NCI-H187 treated with DMSO at 0.1 percent for 48 hours (cell line): ENCODE measurements at places on chromosomes 3 and 15.

DNA sequence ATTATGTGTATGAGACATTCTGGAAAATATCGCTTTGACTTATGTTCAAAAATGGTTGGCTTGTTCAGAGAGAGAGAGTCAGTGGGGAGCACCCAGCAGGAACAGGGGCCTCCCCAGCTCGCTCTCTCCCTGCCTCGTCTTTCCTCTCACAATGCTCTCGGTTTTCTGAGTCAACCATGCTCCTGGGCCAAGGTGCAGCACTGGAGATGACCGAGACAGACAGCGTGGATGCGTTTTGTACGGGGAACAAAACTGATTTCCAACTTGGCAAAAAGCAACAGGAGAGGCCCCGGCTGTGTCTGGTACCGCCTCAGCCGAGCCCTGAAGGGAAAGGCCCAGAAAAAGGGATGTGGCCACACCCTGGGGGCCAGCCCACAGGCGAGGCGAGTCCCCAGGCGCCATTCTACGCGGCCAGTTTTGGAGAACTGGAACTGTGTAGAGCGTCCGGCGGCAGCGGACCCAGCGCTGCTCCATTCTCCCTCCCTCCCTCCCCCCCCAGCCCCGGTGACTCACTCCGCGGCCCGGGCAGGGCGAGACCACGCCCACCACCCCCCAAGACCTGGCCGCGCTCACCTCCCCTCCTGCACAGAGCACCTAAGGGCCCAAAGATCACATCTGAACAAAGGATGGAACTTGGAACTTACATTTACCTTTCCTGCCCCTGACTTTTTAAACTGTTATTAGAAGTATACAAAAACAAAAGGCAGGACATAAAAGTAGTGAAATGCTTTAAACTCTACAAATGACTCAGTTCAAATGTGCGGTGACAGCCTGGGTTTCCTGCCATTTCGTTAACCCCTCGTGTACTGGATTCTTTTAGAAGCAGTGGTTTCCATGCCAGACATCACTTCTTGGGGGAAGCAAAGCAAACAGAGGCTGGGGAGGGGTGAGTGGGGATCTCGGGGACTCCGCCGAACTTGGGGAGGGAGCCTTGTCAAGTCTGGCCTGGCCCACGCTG is 12.7 kb downstream of the ATP10A start:
- no peak for DNase-seq

GRCh38 chr3:73255609-73256029 is 194.2 kb downstream of the EBLN2 start:
- peak; percentile 76 for DNase-seq

GRCh38 chr3:112508860-112509259 is 9.6 kb upstream of the BTLA start:
- DNase-seq, result no peak

- no peak for DNase-seq
These were observed 1.4 kb downstream of the SLC41A3 start for GRCh38 chr3:126082362-126083137.

GRCh38 chr15:90915808-90916440 is 12.8 kb downstream of the MAN2A2 start:
- no peak for DNase-seq

GRCh38 chr3:152609891-152610290 is 225.0 kb upstream of the P2RY1 start:
- no peak for DNase-seq

DNA sequence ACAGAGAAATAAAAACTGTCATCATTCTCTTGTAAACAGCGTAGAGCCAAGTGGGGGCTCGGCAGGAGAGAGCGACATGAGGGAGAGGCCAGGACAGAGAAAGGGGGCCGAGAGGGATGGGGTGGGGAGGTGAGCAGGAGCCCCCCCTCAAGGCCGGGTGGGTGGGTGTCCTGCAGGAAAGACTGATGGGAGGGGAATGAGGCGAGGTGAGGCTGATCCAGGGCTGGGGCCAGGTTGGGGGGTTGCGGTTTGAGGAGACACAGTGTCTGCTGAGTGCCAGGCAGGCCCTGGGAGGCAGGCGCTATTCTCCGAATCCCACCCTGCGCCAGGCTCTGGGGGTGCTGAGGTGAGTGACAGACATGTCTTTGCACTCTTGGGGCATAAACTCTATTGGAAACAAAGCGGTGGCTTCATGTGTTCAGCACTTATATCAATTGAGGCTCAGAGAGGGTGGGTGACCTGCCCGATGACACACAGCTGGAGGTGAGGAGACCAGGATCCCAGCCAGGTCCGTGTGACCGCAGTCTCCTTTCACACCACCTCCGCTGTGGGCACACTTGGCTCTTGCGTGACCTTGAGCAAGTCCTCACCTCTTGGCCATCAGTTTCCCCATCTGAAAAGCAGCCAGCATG is 19.6 kb upstream of the CSPG4 start:
- DNase-seq, result no peak

GRCh38 chr3:100023150-100023549 is 91.2 kb downstream of the FILIP1L start:
- DNase-seq, result no peak

- DNase-seq, result no peak
These were observed 352.6 kb upstream of the NDN start for GRCh38 chr15:24039683-24040082.

GRCh38 chr3:170117134-170117533 is 64.4 kb downstream of the PHC3 start:
- DNase-seq, result no peak

GRCh38 chr3:25461946-25462345 is 33.9 kb downstream of the RARB start:
- DNase-seq, result no peak

- no peak for DNase-seq
These were observed 31.7 kb upstream of the SYNM start for GRCh38 chr15:99073008-99073717.

DNA sequence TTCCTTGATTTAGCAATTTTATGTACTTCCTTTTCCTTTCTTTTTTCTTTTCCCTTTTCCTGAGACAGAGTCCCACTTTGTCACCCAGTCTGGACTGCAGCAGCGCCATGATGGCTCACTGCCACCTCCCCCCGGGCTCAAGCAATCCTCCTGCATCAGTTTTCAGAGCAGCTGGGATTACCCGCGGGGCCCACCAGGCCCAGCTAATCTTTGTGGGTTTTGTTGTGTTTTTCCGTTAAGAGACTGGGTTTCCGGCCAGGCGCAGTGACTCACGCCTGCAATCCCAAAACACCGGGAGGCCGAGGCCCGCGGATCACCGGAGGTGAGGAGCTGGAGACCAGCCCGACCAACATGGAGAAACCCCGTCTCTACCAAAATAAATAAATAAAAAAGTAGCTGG is 17.7 kb downstream of the GOLGA8S start:
- no peak for DNase-seq

GRCh38 chr15:71329041-71329440 is 213.8 kb downstream of the THSD4 start:
- no peak for DNase-seq

DNA sequence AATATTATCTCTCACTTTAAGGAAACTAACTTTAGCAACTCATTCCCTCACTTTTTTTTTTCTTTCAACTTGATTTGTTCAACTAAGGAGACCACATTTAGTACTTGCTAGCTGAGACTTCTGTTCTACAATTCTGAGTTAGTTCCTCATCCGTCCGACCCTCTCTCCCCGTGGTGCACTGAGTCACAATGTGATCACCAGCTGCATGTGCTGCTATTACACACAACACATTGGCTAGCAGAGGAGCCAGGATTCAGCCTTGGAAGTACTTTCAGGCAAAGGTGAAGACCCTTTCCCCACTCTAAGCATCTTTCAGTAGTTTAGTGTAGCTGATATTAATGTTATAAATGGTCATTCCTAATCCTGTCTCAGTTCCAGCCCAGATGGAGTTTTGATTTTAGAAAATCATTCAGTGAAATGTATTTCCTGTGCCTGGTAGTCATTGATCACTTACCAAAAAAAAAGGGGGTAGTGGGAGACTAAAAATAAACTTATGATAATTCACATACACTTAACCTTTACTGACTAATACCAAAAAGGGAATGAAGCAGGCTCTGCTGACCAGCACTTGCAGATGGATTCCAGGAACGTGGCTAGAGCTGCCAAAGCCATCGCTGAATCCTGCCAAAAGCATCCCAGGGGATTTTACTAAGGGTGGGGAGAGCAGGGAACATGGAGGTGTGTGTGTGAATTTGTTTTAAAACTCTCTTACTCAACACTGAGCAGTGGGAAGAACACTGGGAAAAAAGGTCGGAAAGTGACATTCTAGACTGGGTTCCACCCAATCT is 424.8 kb downstream of the LPP start:
- DNase-seq, result no peak

- no peak for DNase-seq
These were observed 736.8 kb downstream of the DIPK2A start for GRCh38 chr3:144708437-144708836.

DNA sequence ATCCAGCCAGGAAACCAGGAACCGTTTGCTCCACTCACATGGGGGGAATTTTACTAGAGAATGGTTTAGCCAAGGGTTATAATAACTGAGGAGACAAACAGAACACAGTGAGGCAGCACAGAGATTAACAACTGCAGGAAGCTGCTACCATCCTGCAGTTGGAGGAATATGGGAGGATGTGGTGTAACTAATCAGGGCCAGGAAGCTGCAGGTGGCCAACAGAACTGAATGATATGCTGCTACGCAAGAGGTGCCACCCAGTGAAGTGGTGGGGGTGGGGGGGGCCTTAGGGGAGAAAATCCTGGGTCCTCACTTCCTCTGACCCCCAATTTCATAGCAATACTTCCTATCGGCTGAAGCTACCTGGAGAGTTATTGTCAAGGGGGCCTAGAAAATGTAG is 306.4 kb upstream of the STT3B start:
- no peak for DNase-seq

GRCh38 chr15:68433551-68433950 is 1.6 kb upstream of the ITGA11 start:
- DNase-seq, result no peak

DNA sequence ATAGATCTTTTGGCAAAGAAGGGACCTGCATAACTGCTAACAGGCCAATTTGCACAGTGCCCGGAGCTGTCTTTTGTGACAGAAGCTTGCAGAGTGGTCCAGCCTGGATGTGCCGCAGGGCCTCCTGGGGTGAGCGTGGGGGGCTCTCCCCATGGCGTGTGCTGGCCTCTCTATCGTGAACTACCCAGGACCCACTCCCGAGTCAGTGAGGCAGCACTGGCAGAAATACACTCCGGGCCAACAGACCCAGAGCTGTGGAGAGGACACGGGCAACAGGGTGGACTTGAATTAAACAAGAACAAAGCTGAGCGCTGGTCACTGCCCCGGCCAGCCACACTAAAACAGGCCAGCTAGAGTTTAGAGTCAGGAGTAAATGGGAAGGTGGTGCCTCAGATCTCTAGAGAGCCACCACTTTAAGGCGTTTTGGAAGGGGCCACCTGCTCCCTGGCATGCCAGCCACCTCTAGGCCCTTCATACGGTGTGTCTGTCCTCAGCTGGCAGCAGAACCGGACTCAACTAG is 152.1 kb downstream of the KLF13 start:
- no peak for DNase-seq

DNA sequence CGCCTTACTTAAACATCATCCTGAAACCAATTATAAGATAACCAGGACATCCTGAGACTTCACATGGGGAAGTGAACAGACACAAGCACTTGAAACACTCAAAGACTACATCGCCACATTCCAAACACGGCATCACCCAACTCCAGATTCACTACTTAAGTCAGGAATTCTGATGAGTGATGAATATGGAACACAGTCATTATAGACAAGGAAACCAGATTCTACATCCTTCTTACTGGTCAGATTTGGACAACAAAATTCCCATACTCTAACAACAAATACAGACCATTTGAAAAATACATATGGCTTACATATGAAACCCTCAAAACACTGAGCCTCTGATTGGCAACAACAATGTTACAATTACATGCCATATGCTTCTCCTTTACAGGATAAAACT is 13.1 kb upstream of the RBSN start:
- no peak for DNase-seq

- no peak for DNase-seq
These were observed 30.7 kb upstream of the TNIK start for GRCh38 chr3:171490901-171491300.

GRCh38 chr3:156768390-156768789 is 57.8 kb upstream of the LEKR1 start:
- no peak for DNase-seq

- DNase-seq, result no peak
These were observed 346.2 kb upstream of the ZNF717 start for GRCh38 chr3:76131396-76132153.

DNA sequence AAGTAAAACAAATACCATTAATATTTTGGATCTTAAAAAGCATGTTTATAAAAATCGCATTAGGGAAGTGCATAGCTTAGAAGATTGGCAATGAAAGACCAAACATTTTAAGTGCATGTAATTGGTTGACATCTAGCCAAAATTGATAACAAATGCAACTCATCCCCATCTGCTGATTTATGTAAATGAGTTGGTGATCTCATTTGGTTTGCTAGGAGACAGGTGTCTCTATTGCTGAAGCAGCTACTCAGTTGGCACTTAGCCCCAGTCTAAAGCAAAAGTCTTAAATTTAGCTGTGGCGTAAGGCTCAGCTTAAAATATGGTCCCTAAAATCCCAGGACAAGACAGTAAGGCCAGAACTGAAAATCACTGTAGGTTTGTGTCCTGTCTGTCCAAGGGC is 113.5 kb upstream of the CHL1 start:
- no peak for DNase-seq

DNA sequence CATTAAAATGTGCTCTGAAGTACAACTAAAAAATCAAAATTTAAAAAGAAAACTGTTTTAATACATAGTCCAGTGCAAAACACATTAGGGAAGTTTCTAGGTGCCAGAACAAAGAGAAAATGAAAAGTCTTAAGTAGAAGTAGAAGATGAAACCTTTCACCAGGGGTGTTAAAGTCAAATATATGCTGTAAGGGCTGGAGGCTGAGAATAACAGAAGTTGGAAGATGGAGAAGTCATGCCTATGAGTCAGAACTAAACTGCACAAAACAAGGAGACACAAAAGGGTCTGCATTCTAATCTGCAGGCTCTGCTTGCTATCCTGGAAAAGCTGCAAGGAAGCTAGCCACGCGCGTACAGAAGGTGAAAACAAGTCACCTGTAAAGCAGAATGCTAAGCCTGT is 48.7 kb upstream of the CPB1 start:
- DNase-seq, result no peak

DNA sequence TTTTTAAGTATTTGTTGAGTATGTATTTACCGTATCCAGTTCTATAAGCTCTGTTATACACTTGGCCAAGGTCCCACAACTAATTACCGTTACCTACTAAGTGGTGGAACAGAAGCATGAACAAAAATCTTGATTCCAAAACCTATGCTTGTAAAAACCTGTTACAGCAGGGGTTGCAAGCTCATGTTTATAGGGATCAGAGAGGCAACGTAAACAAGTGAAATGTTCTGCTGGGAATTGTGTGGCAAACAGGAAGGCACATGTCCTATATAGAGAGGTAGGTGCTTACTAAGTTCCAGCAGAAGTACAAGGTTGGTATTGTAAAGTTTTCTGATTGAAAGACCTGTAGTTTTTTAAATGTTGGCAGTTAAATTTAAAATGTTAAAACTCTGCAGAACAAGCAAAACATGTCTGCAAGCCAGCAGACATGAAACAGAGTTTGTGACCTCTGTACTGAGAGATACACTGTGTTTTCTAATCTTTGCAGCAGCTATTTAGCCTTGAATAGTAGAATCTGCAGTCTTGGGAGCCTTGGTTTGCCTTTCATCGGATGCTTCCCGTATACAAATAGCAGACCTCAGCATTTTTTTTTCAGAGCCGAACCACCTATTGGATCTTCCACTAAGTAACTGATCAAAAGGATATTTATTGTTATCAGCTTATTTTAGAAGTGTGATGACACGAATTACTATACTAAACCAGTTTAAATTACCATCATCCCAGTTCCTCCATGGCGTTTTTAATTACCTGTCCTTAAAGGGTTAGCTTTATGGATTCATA is 11.4 kb downstream of the IREB2 start:
- DNase-seq, result no peak

- DNase-seq, result no peak
These were observed 134.8 kb downstream of the CHDH start for GRCh38 chr3:53711387-53711786.
